ENCODE measurements at places on chromosomes 4 and X.

DNA sequence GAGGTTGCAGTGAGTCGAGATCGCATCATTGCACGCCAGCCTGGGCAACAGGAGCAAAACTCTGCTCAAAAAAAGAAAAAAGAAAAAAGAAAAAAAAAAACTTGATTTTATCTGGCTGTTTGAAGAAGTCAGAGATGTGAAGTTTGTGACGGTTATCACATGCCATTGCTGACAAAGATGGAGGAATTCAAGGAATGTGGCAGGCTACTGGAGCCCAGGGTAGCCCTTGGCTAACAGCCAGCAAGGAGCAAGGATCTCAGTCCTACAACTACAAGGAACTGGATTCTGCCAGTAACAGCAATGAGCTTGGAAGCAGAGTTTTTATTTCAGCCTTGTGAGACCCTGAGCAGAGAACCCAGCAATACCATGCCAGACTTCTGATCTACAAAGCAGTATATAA lies 24.3 kb upstream of the TET2 start:
- peak; percentile 17 for DNase-seq

GRCh38 chrX:149825424-149825823 lies 43.7 kb downstream of the MAGEA9 start:
- DNase-seq, result peak; percentile 0

DNA sequence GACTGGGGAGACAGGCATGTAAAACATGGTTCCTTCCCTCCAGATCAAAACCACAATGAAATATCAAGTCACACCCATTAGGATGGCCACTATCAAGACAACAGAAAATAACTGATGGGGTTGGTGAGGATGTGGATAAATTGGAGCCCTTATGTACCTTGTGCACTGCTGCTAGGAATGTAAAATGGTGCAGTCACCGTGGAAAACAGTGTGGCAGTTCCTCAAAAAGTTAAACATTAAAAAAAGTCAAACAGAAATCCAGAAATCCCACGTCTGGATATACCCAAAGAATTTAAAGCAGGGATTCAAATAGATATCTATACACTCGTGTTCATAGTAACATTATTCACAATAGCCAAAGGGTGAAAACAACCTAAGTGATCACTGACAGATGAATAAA lies 35.2 kb upstream of the MSX1 start:
- no peak for DNase-seq

DNA sequence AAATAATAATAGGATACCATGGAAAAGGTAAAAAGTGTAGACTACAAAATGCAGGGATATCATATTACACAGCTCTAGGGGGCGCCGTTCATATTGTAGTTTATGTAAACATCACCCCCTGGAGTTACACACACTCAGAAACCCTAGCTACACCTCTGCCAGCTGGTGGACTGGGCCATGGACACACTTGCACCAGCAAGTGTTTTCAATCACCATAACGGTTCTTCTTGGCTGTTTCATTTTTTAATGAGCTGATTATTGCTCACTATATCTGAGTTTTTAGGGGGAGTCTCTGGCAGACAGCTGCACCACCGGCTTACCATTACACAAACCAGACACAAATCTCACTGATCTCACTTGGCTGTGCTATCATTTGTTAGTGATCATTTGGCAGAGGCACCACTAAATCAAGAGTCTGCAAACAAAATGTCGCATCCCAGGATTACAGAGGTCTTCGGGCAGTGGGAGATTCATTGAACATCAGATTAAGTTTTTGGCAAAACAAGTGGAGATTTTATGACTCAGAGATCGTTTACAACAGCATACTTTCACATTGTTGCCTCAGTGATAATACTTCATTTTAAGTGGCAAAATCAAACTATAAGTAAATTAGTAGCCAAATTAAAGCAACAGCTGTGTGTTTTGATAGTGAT lies 185.7 kb downstream of the UNC5C start:
- DNase-seq, result no peak

DNA sequence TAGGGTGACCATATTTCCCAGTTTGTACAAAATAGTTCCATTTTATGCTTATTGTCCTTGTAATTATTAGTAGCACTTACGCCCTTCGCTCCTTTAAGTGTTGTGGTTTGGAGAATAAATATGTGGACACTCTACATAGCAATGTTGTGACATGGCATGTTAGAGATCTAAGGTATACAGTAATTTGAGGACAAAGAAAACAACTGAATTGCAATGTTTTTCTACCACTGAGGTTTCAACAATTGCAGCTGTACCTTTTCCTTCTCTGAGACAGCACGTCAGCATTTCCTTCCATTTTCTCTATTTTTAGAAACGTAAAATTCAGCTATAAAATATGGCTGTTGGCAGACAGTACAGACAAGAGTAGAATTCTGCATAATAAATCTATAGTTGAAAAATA lies 323.1 kb downstream of the MAPK10 start:
- no peak for DNase-seq

DNA sequence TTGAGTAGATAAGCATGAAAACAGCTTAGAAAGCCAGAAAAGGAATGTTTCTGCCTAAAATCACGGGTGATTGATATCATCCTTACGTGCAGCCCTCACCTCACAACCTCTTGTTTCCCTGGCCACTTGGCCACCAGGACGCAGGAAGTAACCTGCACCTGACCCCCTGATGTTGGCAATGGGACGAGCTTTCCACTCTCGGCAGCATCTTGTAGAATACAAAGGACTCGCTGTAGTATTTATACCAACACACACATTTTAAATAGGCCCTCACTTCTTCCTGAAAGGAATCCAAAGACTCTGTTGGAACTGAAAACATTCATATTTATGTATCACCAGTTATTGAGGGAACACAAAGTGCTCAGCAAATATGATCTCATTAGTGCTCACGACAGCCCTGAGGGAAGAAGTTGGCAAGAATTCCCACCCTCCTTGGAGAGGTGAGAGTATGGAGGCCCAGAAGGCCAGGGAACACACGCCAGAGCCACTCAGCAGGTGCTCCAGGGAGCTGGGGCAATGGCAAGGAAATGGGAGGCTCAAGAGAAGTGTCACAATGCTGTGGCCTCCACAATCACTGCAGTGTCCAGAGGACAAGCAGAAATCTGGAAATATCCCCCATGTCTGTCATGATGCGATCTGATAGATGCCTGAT lies 103.3 kb upstream of the KIT start:
- DNase-seq, result no peak

DNA sequence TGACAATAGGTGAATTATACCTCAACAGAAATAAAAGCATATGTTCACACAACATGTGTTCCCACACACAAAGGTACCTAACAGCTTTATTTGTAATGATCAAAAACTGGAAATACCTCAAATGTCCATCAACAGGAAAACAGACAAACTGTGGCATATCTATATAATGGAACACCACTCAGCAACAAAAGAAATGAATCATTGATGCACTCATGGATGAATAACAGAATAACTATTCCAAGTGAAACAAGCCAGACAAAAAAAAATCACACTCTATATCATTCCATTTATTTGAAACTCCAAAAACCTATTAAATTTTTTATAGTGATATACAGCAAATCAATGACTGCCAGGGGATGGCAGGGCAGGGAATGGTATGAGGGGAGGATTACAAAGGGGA lies 148.1 kb downstream of the PLS3 start:
- peak; percentile 1 for DNase-seq

GRCh38 chr4:163920426-163920825 lies 425.9 kb downstream of the TMA16 start:
- DNase-seq, result no peak

- DNase-seq, result no peak
Measured at GRCh38 chrX:14777525-14777924, 95.3 kb downstream of the FANCB start.

DNA sequence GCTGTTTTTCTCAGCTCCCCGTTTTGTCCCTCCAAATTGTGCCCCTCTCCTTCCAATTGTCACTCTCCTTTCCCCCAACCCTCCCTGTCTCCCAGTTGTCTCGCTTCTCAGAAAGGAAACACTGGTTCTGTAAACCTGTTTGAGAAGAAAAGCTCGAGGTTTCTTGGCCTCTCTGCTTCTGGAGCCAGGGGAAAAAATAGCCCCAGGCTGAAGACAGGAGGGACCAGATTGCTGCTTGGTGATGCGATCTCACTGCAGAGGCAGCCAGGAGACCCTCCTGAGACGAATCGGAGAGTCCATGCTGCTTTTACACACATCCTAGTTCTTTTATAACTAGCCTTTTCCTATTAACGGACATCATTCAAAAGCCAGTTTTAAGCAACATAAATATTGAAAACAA lies 21.2 kb downstream of the TRIML1 start:
- no peak for DNase-seq
